ENCODE measurements at places on chromosomes 3 and 15.

- no peak for DNase-seq
Measured at GRCh38 chr3:129018751-129019150, 17.6 kb downstream of the EFCC1 start.

GRCh38 chr15:85780225-85780985 is 14.3 kb downstream of the KLHL25 start:
- DNase-seq = no peak

GRCh38 chr3:169334991-169335390 is 328.5 kb downstream of the MECOM start:
- DNase-seq = no peak

DNA sequence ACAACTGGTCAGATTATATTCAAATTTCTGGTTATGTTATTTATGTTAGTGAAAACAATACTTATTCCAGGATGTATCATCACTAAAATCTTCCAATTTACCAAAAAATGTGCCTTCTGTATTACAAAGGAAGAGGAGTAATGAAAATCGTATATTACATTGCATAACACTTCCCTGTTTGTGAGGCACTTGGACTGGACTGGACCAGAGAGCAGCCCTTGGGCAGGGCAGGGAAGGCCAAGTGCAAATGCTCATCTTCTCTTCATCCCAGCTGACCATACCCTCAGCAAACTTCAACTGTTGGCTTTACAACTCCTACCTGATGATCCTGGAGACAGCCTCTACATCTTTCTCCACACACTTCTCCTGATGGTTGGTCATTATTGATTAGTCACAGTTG is 285.7 kb upstream of the MME start:
- DNase-seq = no peak

DNA sequence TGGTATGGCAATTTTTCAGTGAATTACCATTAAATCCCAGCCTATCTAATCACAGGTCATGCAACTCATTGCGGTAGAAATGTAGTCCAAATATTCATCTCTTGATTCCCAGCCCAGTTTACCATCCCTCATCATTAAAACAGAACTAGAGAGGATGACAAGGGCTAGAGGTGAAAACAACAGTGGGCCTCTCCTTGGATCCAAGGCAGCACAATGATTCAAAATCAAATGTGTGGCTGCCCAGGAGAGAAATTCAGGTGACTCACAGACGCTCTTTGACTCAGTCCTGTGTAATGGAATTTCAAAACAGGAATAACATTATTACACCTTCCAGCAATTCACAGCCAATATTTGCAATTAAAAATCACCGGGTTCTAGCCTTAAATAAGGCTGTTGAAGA is 246.5 kb downstream of the TBL1XR1 start:
- DNase-seq = no peak

- DNase-seq = no peak
Measured at GRCh38 chr3:101802179-101802578, 23.2 kb downstream of the NXPE3 start.

- no peak for DNase-seq
Measured at GRCh38 chr15:43953402-43953801, 126.6 kb downstream of the WDR76 start.

DNA sequence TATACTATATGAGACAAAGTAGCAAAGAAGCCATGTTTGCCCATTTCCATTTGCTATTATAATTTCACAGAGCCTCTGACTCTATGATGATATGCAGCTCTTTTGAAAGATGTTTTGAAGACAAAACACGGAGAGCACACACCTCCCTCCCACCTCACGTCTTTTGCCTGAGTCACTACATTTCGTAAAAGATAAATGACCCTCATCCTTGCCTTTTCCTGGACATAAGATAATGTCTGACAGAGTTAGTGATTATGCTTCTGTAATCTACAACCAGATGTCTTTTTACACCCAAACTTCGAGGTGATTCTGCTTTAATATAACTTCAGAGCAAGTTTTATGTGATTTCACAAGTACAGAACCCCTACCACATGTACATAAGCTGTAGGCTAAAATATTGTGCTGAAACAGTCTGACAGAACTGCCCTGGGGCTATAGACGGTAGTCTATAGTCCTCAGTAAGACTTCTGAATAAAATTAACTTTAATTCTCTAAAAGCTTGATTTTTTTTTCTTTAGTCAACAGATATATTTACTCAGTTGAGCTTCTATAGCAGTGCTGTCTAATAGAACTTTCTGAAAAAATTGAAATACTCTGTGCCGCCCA is 99.9 kb downstream of the CD200R1L start:
- no peak for DNase-seq

DNA sequence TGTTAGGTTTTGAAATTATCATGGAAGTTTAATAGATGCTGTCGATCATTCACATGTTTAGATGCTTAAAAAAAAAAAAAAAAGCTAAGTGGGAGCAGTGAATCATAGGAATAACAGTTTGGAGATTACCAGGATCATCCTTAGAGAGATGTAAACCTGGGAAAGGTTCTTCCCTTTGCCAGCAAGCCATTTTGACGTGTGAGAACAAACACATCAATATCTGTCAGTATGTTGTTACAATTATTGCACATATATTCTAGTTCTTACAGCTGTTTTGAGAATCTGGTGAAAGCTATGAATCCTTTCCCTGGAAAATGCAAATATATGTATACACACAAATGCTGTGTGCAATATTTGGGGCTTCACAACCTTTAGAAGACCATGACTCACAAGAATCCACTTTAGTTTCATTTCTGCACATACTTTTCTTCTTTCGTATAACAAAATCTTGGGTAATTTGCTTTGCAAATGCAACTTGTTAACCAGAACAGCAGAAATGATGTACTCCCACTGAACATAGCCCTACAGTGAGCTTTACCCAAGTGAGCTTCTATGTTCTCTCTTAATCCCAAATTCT is 12.0 kb downstream of the NFKBIZ start:
- DNase-seq = no peak
